ENCODE measurements at places on chromosomes 1 and 21.

GRCh38 chr1:41773842-41774241, 144.9 kb downstream of the HIVEP3 start:
- DNase-seq: no peak

DNA sequence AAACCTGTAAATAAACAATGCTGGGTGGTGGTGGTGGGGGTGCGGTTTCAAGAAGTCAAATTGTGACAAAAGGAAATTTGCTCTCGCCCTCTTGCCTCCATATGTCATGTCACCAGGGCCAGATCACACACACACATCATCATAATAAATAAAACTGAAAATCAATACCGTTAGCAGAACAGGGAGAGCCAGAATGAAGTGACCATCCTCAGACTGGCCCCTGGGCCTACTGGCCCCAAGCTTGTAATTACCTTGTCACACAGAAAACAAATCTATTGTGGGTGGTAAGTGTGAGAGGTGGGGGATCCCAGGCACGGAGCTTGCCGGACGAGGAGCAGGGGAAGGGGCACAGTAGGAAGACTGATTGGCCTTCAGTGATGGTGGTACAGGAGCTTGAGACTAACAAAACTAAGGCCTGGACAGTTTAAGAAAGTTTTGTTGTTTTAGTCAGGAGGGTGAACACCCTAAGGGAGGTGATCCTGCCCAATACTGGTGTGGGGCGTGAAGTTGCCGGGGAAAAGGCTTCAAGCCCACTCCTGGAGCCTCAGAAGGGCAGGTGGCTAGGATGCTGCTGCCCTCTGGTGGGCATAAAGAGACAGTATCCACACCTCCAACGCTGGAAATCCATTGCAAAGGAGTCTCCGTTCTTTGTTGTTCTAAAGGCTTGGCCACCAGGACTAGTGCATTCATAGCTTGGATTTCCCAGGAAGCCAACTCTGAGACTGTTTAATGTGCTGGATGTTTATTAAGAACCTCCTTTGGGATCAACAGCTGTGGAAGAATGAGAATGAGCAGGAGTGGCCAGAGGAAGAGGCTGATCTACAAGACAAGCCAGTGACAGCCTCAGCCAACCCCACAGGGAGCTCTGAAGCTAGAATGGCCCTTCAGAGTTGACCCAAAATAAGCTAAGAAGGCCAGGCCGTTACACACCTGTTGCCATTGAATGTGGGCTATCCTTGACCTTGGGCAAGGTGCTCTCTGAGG, 8.1 kb upstream of the C1orf216 start:
- DNase-seq: peak; percentile 29

DNA sequence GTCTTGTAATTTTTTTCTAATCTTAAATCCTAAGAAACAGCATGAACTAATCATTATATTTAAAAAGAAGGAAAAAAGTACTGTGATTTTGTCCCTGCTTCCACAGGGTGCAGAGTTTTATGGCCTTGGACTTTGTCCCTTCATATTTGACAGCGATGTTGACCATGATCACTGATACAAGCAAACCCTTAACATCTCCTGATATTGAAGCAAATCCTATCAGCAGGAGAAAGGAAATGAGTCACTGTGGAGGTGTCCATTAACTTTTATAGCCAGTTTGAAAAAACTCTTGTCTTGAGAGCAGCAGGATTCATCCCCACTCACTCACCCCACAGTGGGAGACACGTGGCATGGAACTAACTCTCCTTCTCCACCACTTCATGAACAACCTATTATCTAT, 5.1 kb upstream of the REG4 start:
- no peak for DNase-seq

- no peak for DNase-seq
Measured at GRCh38 chr1:202204065-202204464, 10.5 kb downstream of the LGR6 start.

DNA sequence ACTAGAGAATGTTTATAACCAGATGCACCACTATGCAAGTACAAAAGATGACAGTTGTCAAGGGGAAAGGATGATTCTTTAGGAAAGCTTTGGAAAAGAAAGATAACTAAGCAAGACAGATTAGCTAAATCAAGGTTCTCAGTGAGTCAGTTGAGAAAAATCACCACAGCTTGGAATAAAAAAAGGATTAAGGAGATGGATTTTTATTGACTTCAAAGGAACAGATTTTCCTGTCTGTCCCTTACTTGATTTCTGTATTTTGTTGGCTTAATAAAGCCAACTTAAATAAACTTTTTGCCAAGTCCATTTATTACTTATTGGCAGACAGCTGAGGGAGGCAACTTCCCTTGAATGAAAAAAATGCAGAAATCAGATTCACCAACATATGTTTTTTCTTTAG, 93.9 kb downstream of the NR5A2 start:
- DNase-seq: no peak

GRCh38 chr1:227318853-227319607, 738 bp upstream of the CDC42BPA start:
- DNase-seq: no peak

- DNase-seq: no peak
Measured at GRCh38 chr1:28246427-28246832, 10.5 kb downstream of the ATP5IF1 start.

- no peak for DNase-seq
Measured at GRCh38 chr1:22645931-22646330, 2.5 kb downstream of the C1QC start.

GRCh38 chr1:212186427-212187207, 98.6 kb upstream of the PPP2R5A start:
- DNase-seq: no peak

DNA sequence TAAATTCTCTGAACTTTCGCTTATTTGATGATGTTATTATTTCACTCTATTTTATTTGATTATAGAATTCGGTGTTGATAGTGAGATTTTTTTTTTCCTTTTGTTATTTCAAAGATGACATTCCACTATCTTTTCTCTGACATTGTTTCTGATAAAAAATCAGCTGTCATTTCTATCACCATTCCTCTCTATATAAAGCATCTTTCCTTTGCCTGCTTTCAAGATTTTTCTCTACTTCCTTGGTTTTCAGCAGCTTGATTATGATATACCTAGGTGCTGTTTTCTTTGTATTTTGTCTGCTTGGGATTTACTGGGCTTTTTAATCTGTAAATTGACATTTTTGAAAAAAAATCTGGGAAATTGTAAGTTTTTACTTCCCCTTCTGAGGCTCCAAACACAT, 344.0 kb downstream of the HLX start:
- DNase-seq: no peak

DNA sequence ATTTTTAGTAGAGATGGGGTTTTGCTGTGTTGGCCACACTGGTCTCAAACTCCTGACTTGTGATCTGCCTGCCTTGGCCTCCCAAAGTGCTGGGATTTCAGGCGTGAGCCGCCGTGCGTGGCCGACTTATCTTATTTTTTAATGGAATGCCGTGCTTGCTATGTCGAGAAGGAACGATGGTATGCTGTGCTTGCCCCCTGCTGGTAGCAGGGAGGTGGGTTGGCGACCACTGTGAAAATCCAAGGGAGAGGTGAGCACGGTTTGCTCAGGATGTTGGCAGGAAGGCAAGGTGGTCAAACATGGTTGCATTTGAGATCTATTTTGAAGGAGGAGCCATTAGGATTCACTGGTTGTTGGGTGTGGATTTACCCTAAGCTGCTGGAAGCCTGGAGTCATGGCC, 45.8 kb upstream of the RCC2 start:
- DNase-seq: no peak

DNA sequence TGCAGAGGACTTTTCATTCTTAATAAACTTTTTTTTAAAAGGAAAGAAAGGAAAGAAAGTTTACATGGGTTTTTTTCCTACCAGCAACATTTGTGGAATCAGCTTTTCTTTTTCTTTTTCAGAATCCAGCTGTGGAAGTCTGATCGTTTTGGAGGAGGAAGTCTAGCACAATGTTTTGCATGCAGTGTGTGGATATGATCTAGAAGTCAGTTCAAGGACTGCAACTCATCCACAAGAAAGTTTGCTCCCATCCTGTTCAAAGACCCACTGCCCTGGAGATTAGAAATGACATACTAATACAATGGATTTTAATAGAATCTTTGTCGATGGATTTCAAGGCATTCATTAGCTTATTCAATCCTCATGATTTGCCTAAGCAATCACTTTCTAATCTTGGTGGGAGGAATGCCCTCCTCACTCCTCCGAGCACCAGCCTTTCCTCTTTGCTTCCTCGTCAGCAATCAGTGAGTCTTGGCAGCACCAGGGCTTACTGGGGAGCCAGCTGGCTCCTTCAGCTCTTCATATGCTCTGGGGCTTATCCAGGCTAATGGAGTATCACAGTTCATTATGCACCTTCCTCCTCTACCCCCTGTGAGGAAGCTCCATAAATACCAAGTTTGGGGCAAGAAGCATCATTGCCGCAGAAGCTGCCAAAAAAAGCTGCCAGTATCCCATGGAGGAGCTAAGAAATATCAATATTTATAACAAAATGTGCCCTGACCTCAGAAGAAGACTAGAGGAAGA, 392.3 kb upstream of the PKN2 start:
- no peak for DNase-seq

- no peak for DNase-seq
Measured at GRCh38 chr1:43206600-43207228, 34.6 kb downstream of the CFAP57 start.

- no peak for DNase-seq
Measured at GRCh38 chr1:152225678-152226077, 1.7 kb upstream of the HRNR start.

DNA sequence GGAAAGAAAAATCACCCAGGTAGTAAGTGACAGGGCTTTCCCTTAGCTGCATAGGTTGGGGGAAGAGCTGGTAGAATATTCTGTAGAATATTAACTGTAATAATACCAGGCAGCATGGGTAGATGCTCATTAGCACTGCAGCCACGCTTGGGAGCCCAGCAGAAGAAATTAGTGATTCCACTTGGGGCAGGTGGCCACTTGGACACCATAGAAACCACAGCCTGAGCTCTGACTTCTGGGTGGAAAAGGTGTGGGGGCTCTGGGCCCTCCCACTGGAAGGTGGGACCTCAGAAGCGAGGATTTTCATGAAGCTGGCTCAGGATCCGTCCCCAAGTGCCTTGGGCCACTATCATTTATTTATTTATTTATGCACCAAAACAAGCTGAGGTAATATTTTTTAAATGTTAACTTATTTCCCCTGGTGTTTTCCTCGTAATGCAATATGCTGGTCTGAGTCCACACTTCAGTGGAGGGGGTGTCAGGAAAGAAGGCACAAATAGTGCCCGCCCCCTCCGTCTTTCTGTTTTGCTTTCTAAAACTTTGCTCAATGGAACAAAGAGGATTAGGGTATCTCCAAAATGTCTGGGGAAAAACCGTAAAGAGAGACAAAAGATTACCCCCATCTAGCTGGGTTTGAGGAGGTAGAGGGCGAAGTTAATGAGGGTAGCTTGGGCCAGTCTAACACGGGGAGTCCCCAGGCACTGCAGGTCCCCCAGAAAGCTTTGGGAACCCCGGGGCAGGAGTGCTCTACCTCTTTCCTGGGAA, 75.2 kb upstream of the GADD45A start:
- DNase-seq: no peak

DNA sequence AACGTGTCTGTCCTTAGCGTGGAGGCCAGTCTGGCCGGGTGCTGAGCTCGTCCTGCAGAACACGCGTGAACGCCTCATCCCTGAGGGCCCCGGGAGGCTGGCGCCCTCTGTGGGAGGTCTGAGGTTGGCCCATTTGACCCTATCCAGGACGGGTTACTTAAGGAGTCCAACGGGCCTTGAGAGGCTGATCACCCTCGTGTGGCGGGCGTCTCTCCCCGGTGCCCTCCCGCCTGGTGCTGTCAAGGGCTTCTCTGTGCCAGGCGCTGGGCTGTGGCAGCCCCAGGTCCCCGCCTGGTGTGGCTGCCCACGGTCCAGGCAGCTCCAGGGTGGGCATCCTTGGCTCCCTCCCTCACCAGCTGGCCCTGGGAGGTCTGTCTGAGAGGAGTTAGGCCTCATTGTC, 9.7 kb downstream of the SKI start:
- DNase-seq: no peak

DNA sequence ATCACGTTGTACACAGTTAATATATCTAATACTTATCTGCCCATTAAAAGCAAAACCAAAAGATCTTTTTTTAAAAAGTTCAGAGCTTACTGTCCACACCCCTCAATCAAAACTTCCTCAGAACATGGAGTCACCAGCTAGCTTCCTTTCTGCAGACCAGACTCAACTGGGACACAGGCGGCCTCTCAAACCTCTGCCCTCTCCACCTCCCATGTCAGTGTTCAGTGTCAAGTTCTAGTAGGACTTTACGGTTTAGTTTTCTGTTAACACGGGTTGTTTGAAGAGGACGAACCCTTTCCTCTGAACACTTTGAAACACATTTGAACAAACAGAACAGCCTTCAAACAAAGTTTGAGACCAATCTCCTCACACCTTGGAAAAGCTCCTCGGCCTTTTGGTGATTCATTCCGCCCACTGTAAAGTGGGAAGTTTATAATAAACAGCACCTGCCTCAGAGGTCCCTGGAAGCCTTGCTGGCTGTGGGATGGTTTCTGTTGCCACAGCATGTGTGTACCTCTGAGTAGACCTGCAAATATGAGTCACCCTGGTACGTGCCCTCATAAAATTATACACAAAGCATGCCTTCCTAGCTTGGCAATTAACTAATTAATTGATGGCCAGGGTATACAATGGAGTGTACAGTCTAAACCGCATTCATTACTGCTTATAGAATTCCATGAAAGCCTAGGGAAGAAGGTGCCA, 48.4 kb upstream of the SIPA1L2 start:
- no peak for DNase-seq

- no peak for DNase-seq
Measured at GRCh38 chr1:99176753-99177152, 87.5 kb upstream of the PLPPR4 start.

DNA sequence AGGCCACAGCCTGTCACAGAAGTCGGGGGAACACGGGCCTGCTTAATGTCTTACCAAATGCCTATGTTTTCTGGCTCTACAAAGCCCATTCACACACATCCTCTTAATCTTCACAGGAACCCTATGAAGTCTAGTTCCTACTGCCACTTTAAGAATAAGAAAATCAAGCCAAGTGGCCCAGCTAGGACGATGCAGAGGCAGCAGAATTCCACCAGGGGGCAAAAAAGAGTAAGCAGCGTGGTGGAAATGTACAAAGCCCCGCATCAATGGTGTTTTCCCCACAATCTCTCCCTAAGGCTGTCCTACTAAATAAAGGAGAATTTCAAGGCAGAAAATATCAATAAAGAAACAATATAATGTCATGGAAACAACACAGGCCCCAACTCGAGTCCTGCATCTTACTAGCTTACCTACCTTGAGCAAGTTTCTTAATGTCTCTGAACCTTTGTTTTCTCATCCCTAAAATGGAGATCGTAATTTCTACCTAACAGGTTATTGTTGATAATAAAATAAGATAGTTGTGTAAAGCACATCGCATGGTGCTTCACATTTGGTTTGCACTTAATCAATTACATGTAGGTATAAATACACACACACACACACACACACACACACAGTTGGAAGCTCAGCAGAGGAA, 21.4 kb downstream of the SEC16B start:
- no peak for DNase-seq

- DNase-seq: no peak
Measured at GRCh38 chr21:18152371-18152770, 92.3 kb upstream of the CHODL start.

- DNase-seq: no peak
Measured at GRCh38 chr1:98921817-98922216, 82.8 kb downstream of the PLPPR5 start.

- peak; percentile 18 for DNase-seq
Measured at GRCh38 chr1:224205438-224205840, 22.4 kb downstream of the DEGS1 start.
